Hematopoietic multipotent progenitor cell treated with erythropoietin and hydrocortisone succinate and interleukin-3 and kit ligand, for 6 days (in vitro differentiated cells): ENCODE measurements at places on chromosomes 16 and 17.

DNA sequence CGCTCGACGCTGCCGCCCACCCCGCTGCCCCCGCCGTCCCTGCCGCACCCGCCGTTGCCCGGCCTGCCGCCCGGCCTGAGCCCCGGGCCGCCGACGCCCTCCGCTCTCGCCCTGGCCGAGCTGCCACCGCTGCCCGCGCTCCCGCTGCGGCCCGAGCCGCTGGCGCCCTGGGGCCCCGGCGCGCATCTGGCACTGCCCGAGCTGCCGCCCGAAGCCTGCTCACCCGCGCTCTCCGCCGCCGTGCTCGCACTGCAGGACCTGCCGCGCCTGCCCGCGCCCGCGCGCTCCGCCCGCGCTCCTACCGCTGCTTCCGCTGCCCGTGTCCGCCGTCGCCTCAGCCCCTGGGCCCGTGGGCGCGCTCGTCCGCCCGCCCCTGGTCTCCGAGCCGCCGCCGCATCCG is 8.4 kb upstream of the CLDN9 start:
- no peak for DNase-seq

- no peak for DNase-seq
These were observed 1.5 kb upstream of the CMIP start for GRCh38 chr16:81442916-81443687.

- no peak for DNase-seq
These were observed 68.0 kb downstream of the MYH11 start for GRCh38 chr16:15788846-15789239.

DNA sequence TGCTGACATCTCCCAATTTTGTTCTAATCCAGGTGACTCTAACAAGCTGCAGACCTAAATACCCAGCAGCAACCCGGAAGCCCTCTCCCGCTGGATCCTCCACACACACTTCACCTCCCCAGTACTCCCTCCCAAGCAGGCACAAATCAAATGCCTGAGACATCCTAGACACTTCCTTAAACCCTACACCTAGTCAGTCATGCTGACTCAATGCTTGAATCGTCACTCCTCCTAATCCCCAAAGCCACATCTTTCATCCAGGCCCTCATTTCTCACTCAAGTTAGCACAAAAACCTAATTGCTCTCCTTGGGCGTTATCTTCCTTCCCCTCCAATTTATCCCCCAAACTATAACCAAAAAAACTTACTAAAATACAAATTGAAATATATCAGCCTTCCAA is 32.7 kb downstream of the CMC2 start:
- DNase-seq = no peak

GRCh38 chr17:2056206-2057174 is 1.6 kb downstream of the HIC1 start:
- DNase-seq = peak; percentile 46

- no peak for DNase-seq
These were observed 160.6 kb downstream of the CYLD start for GRCh38 chr16:50902457-50902856.

- DNase-seq = no peak
These were observed 2.2 kb downstream of the TMC8 start for GRCh38 chr17:78132767-78133178.

GRCh38 chr17:3710951-3711383 is 12.7 kb upstream of the HASPIN start:
- peak; percentile 72 for DNase-seq

DNA sequence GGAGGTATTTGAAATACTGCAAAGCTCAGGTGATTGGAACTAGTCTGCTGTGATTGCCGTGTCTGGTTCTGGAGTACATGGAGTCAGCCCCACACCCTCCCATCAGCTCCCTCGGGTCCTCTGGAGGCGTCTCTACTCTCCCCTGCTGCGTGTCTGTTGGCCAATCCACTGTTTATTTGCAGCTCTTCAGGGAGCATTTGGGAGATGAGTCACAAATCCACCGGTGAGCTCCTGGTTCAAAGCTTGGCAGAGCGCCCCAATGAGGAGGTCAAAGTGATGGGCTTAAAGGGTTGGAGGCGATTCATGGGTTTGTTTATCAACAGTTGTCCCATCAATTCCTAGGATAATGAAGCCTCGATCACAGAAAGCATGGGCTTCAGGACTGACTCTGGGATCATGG is 14.6 kb downstream of the CALB2 start:
- no peak for DNase-seq
